ENCODE measurements at places on chromosomes 7 and 10.

GRCh38 chr7:135486261-135486920, 23.5 kb downstream of the CNOT4 start:
- no peak for DNase-seq

DNA sequence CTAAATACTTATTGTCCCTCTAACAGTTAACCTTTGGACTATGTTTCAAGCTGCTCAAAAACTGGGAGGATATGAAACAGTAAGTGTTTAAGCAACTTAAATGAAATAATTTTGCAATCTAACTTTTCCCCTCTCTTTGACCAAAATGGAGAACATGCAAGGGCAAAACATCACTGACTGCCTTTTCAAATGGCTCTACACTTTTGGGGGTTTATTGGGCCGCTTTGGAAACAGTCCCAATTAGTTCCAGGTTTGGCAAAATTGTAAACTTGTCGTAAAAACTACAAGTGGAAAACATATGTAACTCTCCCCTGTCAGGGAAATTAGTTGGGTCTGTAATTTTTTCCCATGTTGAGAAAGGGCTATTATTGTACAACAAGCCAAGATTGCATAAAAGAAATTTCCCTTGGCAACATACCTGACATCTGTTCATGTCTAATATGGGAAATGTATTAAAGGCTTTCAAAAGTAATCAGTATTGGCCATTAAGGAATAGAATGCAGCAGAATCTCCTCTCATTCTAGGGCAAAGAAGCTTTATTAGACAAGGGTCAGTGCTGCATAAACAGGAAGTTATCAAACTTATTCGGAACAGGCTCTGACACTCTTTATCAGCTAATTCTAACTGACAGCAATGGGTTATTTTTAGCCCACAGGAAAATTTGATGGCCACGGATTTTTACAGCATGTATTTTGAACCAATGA, 157.9 kb downstream of the ARID5B start:
- DNase-seq, result no peak

- no peak for DNase-seq
Measured at GRCh38 chr7:35848725-35849124, 47.9 kb downstream of the SEPTIN7 start.

GRCh38 chr7:37282093-37282444, 166.6 kb downstream of the ELMO1 start:
- no peak for DNase-seq

GRCh38 chr7:155811895-155812761, at the start of gene SHH:
Gene SHH, minus strand, starts transcription at chr7:155812463. Its CDS starts 341 bp downstream, at chr7:155812122.
- peak; percentile 31 for DNase-seq

DNA sequence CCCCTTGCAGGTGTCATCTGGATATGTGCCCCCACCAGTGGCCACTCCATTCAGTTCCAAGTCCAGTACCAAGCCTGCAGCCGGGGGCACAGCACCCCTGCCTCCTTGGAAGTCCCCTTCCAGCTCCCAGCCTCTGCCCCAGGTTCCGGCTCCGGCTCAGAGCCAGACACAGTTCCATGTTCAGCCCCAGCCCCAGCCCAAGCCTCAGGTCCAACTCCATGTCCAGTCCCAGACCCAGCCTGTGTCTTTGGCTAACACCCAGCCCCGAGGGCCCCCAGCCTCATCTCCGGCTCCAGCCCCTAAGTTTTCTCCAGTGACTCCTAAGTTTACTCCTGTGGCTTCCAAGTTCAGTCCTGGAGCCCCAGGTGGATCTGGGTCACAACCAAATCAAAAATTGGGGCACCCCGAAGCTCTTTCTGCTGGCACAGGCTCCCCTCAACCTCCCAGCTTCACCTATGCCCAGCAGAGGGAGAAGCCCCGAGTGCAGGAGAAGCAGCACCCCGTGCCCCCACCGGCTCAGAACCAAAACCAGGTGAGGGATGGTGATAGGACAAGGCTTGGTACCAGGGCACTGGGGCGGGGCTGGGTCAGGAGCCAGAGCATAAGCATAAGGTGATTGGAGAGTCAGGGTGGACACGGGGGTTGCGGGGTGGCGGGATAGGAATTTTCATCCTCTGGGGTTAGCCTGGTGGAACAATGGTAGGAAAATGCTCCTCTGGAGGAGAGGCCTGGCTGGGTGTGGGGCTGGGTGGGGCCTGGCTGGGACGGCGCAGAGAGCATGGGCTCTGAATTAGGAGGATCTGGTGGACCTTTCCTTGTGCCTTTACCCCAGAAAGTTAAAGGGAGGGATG, 1.9 kb downstream of the ZYX start:
- DNase-seq, result no peak

DNA sequence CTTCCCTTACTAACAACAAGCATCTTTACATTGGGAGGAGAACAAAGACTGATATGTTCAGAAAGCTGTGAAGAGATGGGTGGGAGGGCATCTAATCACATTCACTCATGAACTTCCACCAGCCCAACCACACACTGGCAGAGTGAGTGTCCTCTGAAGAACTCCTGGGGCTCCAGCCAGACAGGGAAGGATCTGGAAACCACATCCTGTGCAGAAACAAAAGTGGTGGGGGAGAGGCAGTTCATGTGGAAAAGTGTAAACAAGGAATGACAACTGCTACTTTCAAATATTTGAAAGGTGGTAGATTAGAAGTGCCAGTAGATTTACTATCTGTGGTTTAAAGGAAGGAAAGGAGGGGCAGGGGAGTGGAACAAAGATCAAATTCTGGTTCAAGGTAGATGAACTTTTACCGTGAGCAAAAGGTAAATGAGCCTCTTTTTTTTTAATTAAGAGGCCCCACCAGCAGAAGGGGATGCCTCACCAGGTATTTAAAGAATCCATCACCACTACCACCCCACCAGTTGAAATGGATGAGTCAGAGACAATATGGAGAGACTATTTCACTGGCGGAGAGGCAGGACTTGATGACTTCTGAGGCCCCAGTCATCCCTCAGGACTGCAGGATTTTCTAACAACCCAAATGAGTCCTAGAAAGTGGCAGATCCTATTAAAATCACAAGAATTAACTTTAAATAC, 34.5 kb downstream of the GOT1 start:
- no peak for DNase-seq

DNA sequence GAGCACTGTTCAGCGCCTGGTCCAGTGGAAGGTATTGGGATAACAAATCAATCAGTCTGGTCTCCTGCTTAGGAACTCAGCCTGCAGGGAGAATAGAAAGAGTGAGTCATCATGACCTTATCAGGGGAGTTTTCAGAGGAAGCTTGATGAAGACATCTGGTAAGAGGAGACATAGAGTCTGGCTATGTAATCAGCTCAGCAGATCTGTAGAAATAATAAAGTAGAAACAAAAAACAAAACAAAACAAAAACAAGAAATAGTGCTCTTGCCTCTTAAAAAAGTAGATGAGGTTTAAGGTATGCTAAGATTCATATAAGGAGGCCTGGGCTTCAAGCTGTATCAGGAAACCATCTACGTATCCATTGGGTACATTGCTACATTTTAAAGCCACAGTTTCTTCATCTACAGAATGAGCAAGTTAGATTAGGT, 14.4 kb downstream of the TAS2R41 start:
- DNase-seq, result no peak

GRCh38 chr7:96770758-96771157, 61.1 kb upstream of the SEM1 start:
- no peak for DNase-seq

DNA sequence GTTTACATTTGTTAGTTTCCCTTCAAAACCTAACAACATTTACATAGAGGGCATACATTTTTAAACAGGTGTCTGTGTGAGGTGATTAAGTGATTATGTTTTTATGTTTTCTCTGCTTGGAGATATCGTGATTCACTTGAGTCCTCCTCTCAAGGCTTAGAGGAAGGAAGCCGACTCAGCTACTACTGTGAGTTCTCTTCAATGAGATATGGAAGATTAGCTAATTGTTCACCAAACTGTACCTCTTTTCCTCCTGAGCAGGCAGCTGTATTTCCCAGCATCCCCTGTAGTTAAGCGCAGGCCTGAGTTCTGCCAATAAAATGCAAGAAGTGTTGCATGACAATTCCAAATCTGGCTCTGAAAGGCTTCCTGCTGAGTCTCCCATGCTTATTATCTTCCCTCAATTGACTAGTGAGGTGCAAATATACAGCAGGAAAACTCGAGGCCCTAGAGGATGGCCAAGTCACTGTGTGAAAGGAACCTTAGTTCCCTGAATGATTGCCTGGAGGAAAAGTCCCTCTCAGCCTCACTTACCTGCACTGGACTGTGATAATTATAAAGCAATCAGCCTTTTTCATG, 528.7 kb downstream of the GRM8 start:
- DNase-seq, result no peak

DNA sequence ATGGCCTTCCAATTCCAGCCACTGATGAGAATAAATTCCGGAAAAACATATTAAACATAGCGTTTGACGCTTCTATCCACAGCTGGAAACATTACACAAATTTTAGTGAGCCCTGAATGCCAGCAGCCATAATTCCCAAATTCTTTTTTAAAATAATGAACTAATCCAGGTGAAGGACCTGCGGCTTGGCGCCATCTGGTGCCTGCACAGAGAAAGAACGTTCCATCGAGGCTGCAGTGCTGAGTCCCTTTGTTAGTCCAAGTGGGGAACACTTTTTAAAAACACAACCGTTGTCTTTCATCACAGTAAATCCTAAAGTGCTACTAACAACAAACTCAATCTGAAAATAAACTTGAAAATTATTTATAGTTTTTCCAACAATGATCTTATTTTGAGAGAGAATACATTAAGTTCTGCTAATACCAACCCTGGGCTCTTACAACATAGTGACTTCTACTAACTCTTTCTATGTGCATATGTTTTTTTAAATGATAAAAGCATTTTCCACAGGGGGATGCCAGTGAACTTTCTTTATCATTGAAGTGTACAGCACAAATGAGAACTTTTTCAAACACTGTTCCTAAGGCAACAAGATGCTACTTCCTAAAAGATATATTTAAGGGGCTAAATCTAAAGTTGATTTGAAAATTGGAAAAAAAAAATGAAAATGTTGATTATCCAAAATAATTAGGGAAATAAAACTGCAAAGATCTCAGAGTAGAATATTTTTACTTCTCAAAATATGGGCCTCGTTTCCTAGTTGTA, 166.9 kb upstream of the RNF32 start:
- peak; percentile 61 for DNase-seq

DNA sequence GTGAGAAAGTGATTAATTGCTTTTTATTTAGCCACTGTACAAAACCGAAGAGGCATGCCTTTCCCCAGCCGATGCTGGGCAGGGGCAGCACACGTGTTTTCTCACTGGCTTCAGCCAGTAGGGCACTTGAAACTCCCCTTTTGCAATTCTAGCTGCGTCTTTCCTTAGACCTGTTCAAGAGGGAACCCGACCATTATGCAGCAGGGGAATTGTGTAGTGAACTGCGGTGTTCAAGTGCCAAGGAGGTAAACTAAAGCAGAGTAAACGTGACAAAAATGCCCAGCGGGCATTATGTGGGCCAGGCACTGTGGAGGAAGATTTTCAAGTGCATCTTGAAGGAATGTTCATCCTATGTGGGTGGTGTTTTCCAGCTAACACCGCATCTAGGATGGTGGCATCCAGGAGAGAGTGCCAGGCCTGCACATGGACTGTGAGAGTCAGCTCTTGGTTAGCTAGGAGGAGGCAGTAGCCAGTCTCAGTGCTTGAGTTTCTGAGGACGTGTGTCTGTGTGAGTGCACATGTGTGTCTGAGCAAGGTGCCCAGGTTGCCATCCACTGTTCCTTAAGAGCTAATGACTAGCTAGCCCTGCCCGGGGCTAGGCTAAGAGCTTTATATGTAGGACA, 3.3 kb downstream of the WIPF3 start:
- no peak for DNase-seq

DNA sequence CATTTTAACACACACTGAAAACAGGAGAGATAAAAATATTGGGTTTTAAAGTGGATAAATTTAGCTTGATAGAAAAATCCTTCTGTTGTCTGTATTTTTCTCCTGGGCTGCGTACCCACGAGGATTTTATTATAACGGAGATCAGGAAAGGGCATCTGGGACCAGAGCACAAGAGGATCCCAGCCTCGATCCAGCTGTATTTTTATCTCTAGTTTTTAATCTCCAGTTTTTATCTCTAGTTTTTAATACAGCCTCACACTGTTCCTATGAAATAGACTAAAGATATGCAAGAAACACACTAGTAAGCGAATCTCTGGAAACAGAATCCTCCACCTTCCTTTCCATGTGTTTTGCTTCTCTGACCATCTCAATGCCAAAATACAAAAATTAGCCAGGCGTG, 295.2 kb downstream of the FRMD4A start:
- DNase-seq, result no peak

GRCh38 chr7:149196151-149196704, 882 bp downstream of the ZNF282 start:
- DNase-seq, result no peak

DNA sequence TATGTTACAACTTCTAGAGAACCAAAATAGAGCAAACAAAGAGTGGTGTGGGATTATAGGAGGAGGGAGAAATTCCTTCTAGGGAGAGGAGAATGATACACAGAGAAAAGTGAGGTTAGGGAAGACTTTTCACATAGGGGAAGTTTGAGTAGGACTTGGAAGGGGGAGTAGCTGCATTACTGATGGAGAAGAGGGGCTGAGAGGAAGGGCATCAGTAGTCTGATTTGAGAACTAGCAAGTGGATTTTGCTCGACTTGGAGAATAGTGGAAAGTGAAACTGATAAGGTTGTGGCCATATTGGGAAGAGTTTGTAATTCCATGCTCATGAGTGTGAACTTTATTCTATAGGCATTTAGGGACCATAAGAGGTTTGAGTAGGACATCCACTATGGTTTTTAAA, 6.1 kb downstream of the NRF1 start:
- no peak for DNase-seq

- DNase-seq, result no peak
Measured at GRCh38 chr7:82122275-82122674, 321.3 kb downstream of the CACNA2D1 start.

- no peak for DNase-seq
Measured at GRCh38 chr10:6473901-6474370, 106.1 kb downstream of the PRKCQ start.
